Nucleus accumbens (tissue), 56 donors: ENCODE measurements at places on chromosomes 2 and 18.

DNA sequence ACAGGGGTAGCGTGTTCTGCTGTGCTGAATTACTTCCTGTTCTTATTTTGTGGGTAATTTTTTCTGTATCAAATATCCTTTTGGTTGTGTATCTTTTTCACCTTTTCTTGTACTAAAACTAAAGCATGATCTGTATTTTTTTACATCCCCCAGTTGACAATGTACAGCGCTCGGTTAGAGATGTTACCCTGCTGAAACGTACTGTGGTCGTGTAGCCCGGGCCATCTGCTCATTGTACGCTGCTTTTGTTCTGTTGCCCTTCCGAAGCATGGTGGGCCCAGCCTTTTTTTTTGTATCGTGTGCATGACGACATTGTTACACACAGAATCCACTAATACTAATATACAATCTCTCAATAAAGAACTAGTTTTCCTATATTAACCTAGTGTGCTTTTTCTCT lies 233.1 kb downstream of the HAUS1 start:
- no peak for DNase-seq

- DNase-seq, result no peak
These were observed 22.5 kb downstream of the ARHGAP25 start for GRCh38 chr2:68757081-68757480.

- DNase-seq, result no peak
These were observed 9.2 kb upstream of the DNAJB2 start for GRCh38 chr2:219270055-219270372.

DNA sequence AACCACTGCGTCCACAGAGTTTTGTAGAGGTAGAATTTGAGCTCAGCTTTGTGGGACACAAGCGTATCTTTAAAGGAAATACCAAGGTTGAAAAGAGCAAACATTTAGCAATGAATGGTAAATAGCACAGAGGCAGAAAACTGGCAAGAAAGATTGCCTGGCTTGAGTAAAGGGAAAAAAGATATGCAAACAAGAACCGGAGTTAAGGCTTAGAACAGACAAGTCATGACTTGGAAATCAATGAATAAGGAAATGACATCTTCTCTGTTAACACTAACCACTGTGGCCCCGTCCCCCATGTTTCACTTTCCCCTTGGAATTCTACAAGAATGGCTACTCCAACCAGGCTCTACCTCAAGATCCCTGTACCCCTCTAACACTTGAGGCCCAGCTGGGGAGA lies 3.8 kb downstream of the STAM2 start:
- no peak for DNase-seq

DNA sequence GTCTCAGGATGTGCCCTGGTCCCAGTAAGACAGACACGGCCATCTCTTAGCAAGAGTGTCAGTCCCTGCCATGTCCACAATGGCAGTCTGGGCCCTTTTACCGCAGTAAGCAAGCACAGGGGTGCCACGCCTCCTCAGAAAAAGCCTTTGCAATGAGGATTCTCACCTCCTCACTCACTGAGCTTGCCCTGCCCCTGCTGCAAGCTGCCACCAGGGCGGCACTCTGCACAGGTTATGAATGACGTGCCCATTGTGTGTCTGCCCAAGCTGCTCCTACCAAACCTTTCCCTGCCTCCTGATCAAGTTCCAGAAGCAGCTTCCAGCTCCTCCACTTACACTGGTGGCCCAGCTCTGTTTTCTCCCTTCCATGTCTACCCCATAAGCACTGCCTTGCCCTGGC lies 23.3 kb downstream of the ERCC3 start:
- DNase-seq, result no peak
